ENCODE measurements at places on chromosomes 13 and 19.

DNA sequence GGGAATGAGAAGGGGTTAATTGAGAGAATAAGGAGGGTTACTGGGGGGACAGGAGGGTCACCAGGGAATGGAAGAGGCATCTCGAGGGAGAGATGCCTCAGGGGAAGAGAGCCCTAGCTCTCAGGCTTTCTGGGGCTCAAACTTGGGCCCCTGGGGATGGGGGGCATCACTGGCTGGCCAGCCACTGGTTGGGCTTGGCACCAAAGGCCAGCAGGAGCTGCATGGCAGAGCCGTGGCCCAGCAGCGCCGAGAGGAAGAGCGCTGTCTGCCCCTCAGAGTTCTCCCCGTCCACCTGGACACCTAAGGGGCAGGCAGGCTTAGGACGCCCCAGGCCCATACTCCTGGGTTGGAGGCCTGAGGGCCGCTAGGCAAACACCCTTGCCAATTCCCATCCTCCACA lies 17.5 kb downstream of the ARHGAP33 start:
- DNase-seq = no peak

DNA sequence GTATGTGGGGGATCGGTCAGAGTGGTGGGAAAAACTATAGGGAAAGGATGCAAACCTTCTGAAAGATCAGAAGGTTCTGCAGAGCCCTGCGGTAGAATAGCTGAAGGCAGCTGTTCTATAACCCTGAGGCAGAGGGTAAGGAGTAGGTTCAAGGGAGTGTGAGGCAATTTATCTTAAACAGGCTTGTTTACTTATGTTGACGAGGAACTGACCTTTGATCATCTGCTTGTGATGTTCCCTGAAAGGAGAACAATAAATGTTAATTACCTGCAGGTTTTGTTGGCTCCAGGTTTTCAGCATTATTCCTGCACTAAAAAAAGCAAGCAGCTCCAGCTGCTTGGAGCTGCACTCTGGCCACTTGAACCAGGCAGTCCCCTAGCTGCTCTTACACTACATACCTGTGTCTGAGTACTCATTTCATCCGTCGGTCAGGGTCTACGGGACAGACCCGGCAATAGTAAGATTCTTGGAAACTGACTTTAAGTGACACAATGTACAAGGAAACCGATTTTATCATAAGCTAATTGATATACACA lies 202.1 kb downstream of the TBC1D4 start:
- DNase-seq = no peak

- DNase-seq = no peak
Observed at GRCh38 chr13:24050796-24051715, 109.5 kb upstream of the SPATA13 start.

DNA sequence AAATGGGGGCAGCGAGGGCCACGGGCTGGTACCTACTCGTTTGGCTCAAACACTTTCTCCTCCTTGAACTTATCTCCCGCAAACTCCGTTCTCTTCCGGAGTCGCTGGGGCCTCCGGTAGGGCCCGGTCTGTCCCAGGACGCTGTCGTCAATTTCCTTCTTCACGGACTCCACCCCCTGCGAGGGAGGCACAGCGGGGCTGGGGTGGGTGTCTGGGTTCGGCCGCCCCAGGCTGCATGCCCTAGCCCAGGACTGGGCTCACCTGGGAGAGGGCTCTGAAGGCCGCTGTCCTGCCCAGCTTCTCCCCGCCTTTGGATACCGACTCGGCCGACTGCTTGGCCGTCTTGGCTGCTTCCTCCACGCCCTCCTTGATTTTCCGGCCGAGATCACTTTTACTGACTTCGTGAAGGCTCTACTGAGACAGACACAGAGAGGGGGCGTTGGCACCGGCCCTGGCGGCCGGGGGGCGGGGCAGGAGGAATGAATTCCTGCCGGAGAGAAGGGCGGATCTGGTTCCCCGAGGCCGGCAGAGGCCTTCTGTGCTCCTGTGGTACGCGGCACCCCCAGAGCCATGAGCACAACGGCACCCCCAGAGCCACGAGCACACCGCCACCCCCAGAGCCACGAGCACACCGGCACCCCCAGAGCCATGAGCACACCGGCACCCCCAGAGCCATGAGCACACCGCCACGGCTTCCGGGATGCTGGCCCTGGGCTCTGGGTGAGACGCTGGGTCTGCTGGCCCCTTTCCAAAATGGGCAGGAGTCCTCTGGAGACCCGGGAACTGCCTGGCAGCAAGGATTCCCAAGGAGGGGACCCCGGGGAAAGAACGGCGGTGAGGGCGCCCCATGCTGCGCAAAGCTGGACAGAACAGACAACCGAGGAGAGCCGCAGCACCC lies 8.1 kb upstream of the CTXN1 start:
- no peak for DNase-seq

DNA sequence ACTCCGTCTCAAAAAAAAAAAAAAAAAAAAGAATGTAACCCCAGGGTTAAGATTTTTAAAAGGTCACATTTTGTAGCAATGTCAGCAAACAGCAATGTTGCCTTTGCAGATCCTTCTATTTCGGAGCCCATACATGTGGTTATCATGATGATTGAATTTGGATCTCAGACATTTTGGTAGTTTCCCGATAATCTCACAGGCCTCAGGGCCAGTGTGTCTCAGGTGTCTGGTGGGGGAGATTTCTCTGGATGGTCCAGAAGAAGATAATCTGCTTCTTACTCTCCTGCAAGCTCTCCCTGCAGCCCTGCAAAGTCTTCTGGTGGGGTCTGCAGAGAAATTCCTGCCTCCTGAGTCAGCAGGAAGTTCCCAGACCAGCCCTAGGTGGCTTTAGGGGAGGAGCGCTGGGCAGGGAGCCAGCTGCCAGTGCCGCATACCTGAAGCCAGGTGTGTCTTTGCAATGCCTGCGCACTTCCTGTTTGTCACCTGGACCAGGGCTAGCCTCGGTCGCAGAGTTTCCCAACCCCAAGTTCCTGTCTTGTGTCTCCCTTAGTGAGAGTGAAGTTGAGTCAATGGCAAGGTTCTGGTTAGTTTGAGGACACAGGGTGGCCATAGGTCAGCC lies 1.4 kb downstream of the SH2D3A start:
- no peak for DNase-seq

DNA sequence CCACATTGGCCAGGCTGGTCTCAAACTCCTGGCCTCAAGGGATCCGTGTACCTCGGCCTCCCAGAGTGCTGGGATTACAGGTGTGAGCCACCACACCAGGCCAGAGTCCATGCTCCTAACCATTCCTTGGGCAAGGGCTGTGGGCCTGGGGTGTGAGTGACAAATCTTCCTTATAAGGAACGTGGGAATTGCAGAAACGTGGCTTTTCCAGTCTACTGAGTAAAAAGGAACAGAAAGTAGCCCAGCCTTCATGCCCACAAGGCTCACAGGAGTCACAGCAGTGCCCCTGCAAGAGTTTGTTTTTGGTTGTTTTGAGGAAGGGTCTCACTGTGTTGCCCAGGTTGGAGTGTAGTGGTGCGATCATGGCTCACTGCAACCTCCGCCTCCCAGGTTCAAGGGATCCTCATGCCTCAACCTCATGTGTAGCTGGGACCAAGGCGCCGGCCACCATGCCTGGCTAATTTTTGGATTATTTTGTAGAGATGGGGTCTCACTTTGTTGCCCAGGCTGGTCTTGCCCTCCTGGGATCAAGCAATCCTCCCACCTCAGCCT lies 5.1 kb downstream of the MYPOP start:
- no peak for DNase-seq

DNA sequence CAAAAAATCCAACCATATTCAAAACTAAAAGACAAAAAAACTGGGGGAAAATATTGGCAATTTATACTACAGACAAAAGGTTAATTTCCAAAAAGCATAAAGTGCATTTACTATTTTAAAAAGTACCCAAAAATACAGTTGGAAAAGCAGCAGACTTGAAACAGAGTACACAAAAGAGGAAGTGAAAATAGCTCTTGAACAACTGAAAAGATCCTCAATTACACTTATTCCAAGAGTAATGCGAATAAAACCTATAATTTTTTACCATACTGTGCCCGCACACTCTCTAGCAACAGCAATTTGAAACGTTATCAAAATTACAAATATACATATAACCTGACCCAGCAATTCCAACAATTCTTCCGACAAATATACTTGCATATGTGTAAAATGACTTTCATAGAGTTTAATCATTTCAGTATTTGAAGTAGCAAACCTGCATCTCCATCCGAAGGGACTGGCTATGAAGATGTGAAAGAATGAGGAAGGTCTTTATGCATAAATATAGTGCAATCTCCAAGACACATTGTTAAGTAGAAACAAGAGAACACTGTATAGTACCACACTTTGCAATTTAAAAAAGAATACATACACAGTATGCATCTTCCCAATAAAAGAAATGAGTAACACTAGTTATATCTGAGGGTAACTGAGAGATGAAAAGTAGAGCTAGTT lies 25.4 kb downstream of the ALG5 start:
- no peak for DNase-seq

- no peak for DNase-seq
Observed at GRCh38 chr19:46080561-46080960, 39.8 kb upstream of the IGFL4 start.

GRCh38 chr13:51820016-51820597 lies 16.1 kb upstream of the DHRS12 start:
- DNase-seq = no peak

DNA sequence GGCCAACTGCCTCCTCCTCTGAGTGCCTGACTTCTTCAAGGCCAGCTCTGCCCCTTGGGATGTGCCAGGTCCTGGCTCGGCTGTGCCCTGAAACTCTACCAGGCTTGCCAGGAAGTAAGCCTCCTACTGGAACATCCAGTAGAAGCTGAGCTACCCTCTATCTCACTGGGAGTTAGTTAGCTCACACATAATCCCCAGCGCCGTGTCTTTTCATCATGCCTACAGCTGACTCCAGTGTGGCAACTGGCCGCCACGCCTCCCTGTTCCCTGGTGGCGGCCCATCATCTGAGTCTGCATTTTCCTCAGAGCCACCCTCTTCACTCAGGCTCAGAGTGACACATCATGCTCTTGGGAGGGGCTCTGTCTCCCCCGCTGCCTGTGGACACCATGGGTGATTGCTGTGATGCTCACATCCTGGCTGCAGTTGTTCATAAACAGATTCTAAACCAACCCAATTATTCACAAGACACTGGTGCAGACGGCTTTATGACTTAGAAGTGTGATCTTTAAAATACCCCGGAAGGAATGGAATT lies 131.9 kb upstream of the IRS2 start:
- no peak for DNase-seq

All from cerebellar nuclear complex (tissue), 1 donor.